Activated CD4-positive, alpha-beta T cell treated with anti-CD3 and anti-CD28 coated beads, Interleukin-2, amount 10 ng/mL, durations not matched to agents 24 days and 14 days (primary cell): ENCODE measurements at places on chromosomes 12 and 14.

DNA sequence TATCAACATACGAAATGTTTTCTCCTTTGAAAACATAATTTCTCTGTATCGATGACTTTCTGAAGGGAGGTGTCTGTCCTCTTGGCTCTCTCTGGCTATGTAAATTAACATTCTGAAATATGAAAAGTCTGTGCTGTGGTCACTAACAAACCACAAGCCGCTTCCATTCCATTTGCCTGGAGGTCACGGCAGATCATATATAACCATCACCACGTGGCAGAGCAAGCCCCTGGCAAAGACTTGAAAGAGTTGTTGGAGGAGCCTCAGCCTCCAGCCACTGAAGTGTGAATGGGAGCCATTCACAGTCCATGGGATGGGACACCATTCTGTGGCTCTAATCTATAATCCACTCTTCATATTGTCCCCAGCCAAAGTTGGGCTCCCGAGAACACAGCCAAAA lies 39.6 kb downstream of the CDKL1 start:
- DNase-seq = no peak

DNA sequence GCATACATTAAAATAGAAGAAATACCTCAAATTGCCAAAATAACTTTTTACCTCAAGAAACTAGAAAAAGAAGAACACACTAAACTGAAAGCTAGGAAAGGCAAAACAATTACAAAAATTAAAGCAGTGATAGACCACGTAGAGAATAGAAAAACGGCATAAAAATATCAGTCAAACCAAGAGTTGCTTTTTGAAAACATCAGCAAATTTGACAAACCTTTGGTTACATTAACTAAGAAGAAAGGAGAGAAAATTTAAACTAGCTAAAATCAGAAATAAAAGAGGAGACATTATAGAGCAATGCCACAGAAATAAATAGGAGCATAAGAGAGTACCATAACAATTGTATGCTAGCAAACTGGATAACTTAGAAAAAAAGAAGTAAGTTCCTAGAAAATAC lies 553.8 kb downstream of the CCER1 start:
- DNase-seq = no peak

DNA sequence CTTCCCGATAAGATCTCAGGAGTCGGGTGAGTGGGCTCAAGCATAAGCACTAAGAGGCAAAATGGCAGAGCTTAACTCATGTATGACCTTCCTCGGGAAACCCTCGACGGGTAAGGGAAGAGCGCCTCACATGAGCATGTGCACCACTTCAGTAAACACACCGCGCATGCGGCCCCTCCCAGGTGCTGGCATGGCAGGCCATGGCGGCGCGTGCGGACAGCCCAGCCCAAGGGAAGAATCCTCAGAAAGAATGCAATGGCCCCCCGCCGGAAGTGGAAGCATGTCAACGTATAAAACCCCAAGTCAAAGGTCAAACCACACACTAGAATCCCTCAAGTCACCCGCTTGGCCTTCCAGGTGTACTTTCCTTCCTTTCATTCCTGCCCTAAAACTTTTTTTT lies 6.6 kb upstream of the TNFAIP2 start:
- no peak for DNase-seq

- DNase-seq = no peak
These were observed 135.6 kb downstream of the BRMS1L start for GRCh38 chr14:35961697-35962274.

- DNase-seq = no peak
These were observed 60.0 kb downstream of the PPFIBP1 start for GRCh38 chr12:27583981-27584380.
